ENCODE measurements at places on chromosomes 7 and 10.

GRCh38 chr7:142873281-142873784 is 12.2 kb downstream of the TRPV6 start:
- peak; percentile 42 for DNase-seq

GRCh38 chr10:63208986-63209385 is 75.9 kb downstream of the NRBF2 start:
- DNase-seq = no peak

- DNase-seq = no peak
These were observed 160.3 kb downstream of the SNX10 start for GRCh38 chr7:26451997-26452396.

GRCh38 chr10:50398381-50398780 is 147.1 kb upstream of the ASAH2 start:
- no peak for DNase-seq

DNA sequence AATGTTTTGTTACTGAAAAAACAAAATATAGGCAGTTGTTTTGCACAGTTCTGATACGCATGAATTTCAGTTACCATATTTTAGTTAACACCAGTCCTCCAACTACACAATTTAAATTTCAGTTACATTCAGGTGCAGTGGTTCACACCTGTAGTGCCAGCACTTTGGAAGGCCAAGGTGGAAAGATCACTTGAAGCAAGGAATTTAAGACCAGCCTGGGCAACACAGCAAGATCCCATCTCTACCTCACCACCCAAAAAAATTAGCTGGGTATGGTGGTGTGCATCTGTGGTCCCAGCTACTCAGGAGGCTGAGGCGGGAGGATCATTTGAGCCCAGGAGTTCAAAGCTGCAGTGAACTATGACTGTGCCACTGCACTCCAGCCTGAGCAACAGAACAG is 45.3 kb downstream of the ABI1 start:
- no peak for DNase-seq

DNA sequence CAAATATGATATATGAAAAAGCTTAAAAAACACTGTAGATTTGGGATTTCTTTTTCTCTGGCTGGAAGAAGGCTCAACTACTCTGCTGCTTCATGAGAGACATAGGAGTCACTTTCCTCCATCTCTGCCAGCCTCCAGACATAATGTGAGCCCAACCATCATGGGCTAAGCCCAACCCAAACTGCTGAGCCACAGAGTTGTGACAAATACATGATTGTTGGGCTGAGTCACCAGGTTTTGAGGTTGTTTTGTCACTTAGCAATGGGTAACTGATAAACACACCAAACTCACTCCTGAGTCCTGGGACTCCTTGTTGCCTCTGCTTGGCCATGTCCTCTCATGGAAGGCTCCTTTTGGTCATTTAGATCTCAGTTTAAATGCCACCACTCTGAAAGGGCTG is 381.8 kb upstream of the FZD8 start:
- no peak for DNase-seq

DNA sequence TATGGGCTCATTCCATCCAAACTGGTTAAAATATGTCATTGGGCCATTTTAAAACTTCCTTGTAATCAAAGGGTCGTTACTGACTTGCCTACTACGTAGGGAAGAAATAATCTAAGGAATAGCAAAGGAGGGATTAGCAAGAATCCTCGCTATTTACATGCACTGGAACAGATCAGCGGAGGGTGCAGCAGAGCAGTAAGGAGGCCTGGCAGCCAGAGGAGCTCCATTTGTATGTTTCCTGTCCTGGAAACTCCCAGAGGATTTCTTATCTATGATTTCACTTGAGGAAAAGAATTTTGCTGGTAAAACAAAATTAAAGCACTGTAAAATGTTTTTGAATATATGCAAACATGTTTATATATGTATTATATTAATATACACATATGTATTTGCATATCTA is 107.3 kb downstream of the TPK1 start:
- no peak for DNase-seq
